Panc1 (cell line): ENCODE measurements at places on chromosomes 7 and 10. TPM values are rescaled to one million over a fixed set of nuclear protein-coding genes. Genes with fewer than 3 reads are reported as not detected.

- DNase-seq, result no peak
Observed at GRCh38 chr10:128567551-128567950, 441.3 kb upstream of the MKI67 start.

DNA sequence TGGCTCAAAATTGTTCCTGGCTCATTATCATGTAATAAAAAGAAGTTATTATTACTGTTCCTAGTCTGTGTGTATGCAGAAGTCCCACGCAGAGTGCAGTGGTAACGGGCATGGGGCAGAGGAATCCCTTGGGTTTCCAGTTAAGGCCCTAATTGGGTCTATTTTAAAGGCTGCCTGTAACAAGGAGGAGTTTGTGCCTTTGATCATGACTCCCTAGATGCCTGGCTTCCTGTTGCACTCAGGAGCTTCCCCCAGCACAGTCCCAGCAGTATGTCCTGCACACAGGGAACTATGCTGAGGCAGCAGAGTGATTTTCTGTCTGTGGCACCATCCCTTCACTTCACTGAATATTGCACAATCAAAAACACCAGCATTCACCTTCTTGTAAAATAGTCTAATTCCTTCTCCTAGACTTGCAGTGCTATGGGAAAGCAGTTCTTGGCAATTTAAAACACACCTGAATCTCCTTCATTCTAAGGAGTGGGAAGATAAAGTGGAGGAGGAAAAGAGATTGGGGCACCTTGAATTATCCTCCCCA, 22.9 kb downstream of the SORCS1 start:
- no peak for DNase-seq

GRCh38 chr7:128385988-128386925, 23.5 kb downstream of the IMPDH1 start:
- no peak for DNase-seq

DNA sequence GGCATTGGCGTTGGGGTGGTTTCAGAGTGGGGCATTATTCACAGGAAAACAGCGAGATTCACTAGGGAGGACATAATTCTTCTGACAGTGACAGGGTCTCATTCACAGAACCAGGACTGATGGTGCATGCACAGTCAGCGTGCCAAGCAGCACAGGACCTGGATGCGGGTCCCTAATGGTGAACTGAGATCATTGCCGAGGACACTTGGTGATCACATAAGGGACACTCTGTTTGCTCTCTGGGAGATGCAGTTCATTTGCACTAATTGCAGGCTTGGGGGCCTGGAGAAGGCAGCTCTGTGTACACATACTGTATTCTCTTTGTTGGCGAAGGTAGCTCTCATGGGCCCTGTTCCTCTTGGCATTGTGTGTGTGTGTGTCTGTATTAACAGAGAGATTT, 716.1 kb downstream of the PHTF2 start:
- DNase-seq, result no peak

DNA sequence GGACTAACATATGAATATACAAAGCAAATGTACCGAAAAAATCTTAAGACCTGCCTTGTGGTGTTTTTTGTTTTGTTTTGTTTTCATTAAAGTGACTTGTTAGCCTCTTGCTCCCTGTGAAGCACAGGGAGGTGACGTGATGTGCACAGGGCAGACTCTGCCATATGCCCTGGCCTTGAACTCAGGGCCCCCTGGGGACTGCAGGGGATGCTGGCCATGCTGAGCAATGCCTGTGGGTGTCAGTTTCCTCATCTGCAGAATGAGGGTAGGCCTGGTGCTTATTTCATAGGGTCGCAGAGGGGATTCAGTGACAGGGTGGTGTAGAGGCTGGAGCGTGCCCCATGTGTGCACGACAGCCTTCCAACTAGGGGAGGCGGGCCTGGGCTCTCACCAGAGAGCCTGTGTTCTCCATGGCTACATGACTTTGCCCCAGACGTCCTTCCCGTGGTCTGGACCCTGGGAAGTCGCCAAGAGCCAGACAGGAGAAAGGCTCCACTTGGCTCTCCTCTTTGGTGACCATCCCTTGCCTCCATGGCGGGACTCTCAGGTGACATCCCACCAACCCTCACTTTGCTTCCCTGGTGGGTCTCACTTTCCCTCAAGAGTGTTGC, 14.5 kb downstream of the EGFR start:
- DNase-seq, result no peak

DNA sequence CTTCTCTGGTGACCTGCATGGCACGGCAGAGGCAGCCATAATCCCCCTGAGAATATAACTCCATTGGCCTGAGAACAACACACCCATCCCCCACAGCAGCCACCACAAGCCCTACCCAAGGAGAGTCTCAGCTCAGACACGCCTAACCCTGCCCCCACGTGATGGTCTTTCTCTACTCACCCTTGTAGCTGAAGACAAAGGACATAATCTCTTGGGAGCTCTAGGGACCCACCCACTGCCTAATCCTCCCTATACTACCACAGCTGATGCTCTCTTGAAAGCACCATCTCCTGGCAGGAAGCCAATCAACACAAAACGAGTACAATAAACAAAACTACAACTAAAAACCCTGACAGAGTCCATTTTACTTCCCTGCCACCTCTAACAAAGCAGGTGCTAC, 30.7 kb upstream of the HPSE2 start:
- no peak for DNase-seq

GRCh38 chr7:111138193-111138569, 47.3 kb downstream of the LRRN3 start:
- peak; percentile 76 for DNase-seq

- no peak for DNase-seq
Observed at GRCh38 chr7:139973101-139974050, 89.4 kb downstream of the PARP12 start.

- no peak for DNase-seq
Observed at GRCh38 chr10:60681103-60681502, 97.2 kb upstream of the CDK1 start.

- peak; percentile 25 for DNase-seq
Observed at GRCh38 chr7:148264933-148265557, 325.5 kb upstream of the C7orf33 start.

DNA sequence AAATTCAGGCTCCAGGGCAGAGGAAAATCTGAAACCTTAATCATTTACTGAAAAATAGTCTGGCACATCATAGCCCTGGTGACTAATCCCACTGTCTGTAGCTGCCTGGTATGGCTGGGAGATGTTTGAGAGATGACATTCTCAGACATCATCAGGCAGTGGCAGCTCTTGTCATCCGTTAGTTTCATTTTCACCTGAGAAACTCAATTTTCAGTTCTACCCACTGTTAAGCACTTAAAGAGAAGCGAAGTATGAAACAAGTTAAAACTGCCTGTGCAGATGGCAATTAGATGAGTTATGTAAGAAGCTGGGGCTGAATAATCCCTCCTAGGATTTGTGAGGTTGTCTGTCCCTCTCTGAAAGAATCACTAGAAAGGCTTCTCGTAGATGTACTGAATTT, 150.2 kb downstream of the NSUN6 start:
- no peak for DNase-seq

SVIL gene
- total RNA-seq, result 72.8 TPM

MSMB gene
- not detected for total RNA-seq

CNNM1 gene
- total RNA-seq, result 16.6 TPM

PSAP gene
- total RNA-seq, result 3,649 TPM

LEP gene
- total RNA-seq, result not detected

CAV1 gene
- 496 TPM for total RNA-seq

PAPOLB gene
- total RNA-seq, result not detected
